ENCODE measurements at places on chromosomes 2 and 18. TPM values are rescaled to one million over a fixed set of nuclear protein-coding genes. Genes with fewer than 3 reads are reported as not detected.

Gene FOXD4L1
- 0.24 TPM for total RNA-seq

Gene GPR75
- total RNA-seq: 0.57 TPM

Gene UNC80
- total RNA-seq: 0.38 TPM

Gene TMEM163
- total RNA-seq: 5.0 TPM

Gene MC2R
- 0.05 TPM for total RNA-seq

Gene LINC00305
- 0.05 TPM for total RNA-seq

Gene RAB11FIP5
- 0.71 TPM for total RNA-seq

Gene ANKRD44
- total RNA-seq: 72.9 TPM

Gene RPL31
- 4,346 TPM for total RNA-seq

Gene RIT2
- not detected for total RNA-seq

Gene CTAGE1
- not detected for total RNA-seq

Gene HRH4
- total RNA-seq: 0.24 TPM

Gene TXNDC2
- total RNA-seq: not detected

Gene TMEM182
- total RNA-seq: 2.3 TPM

Gene SERPINB3
- 2.6 TPM for total RNA-seq

Gene SH3BP4
- total RNA-seq: 6.2 TPM

Gene EFEMP1
- total RNA-seq: 4.0 TPM

Gene COLEC11
- total RNA-seq: 5.2 TPM

Gene LCT
- total RNA-seq: 1.1 TPM

Gene CCL20
- total RNA-seq: 2.8 TPM

DNA sequence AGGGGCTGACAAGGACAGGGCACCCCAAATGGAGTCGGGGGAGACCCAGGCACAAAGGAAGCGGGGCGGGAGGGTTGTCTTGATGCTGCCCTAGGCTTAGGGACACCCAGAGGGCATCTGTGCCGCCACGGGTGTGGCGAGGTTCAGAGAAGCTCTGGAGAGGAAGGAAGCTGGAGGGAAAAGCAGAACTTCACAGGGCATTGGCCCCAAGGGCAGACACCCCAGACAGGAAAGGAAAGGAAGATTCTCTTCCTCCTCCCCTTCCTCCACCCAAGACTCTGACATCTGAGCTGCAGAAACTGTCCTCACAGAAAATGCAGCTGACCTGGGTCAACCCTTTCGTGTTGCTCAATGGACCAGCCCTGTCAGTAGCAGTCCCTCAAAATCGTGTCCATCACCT, 25.6 kb downstream of the DNMT3A start:
- no peak for DNase-seq

DNA sequence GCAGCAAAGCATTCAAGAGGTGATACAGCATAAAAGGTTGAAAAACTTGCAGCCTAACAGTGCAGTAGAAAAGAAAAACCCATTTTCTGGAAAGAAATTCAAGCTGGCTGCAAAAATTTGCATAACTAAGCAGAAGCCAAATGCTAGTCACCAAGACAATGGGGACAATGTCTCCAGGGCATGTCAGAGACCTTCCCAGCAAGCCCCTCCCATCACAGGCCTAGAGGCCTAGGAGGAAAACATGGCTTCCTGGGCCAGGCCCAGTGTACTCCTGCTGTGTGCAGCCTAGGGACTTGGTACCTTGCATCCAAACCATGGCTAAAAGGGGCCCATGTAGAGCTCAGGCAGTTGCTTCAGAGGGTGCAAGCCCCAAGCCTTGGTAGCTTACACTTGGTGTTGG, 405.1 kb upstream of the CYRIA start:
- no peak for DNase-seq

DNA sequence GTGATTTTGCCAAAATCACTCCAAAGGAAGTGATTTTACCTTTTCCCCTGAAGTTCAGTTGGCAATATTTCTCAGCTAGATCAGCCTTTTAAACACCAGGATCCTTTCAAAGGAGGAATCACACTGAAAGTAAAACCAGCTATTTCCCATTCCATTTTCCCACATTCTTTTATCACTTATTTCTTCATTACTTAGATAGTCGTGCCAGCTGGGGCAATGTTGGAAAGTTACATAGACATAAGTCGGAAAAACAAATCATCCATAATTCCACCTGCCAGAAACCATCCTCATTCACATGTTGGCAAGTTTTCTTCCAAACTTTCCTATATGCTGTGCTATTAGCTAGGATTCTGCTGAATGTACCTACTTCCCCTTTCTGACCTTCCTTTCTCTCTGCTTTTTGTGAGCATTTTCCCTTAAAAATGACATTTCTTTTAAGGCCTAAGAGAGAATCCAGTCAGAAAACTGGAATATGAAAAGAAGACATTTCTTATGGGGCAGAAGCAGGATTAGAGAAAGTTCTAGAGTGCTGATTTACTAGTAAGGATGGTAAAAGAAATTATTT, 170.0 kb upstream of the STK17B start:
- no peak for DNase-seq

DNA sequence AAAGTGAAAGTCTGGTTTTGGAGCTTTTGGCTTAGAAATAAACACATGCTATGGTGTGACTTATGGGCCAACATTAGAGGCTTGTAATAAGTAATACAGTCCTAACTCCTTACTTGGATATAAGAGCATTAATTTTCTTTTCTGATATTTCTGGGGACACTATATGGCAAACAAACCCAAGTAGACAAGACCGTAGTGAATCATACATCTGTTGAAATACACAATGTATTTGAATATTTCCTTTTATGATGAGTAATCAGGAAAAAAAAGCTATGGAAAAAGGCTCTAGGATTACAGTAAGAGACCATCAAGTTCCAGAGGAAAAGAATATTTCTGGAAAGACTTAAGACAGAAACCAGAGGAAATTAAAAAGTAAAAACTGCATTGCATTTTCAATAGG, 146.0 kb upstream of the CYP26B1 start:
- no peak for DNase-seq

DNA sequence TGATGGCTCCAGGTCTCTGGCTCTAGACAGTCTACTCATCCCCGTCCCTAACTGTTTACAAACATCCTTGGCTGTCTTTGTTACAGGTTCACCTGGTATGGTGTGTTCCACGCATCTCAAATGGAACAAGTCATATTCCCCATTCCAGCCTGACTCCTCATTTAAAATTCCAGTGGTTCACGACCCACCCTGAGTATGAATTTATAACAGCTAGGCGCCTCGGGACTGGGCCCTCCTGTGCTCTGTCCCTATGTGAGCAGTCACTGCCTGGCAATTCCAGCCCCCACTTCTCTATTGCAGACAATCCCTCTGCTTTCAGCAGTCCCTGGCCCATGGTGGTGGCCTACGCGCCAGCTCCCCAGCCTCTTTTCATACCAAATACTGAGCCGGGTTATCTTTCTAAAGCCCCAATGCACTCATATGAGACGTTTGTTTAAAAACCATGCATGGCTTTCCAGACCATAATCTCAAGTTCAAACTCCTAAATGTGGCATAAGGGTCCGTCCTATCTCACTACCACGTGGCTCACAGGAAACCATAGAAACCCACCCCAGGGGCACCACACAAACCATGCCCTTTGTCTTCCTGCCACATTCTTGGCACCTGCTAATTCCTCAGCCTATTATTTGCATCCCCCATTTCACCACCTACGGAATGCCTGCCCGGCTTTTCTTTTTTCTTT, 1.6 kb downstream of the SERPINB8 start:
- no peak for DNase-seq

GRCh38 chr2:105839793-105840192, 95.1 kb downstream of the NCK2 start:
- DNase-seq: no peak

- DNase-seq: no peak
Measured at GRCh38 chr2:217650229-217650628, 352.6 kb downstream of the TNS1 start.

DNA sequence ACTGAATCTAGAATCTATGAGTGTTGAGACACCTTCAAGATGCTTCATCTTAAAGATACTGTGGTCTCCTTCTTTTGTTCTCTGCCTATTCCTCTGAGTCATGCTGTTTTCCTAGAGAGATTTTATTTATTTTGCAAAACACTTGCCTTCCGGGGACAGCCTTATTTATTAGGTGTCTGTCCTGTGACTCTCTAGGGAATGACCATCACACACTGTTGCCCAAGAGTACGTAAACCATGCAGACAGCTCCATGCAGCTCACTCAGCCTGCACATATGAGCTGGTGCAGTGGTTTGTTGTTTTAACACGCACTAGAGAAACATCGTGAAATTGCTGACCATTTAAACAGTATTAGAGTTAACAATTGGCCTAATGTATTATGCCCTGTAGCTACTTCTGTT, 12.4 kb upstream of the ADCYAP1 start:
- no peak for DNase-seq

DNA sequence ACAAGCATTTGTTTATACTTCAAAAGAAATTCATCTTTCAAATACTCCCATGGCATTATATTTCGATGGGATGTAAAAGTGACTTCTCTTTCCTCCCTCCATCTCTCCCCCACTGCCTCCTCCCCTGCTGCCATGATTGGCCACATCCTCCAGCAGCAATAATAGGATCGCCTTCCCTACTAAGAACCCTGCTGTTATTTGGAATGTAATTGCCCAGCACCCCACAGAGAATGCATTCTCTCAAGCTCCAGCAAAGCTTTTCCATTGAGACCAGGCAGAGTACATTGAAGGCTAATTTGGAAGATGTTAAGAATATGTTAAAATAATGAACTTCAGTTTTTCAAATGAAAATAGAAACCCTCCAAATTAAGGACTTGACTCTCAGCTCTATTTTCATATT, 375.4 kb upstream of the ACVR2A start:
- no peak for DNase-seq

DNA sequence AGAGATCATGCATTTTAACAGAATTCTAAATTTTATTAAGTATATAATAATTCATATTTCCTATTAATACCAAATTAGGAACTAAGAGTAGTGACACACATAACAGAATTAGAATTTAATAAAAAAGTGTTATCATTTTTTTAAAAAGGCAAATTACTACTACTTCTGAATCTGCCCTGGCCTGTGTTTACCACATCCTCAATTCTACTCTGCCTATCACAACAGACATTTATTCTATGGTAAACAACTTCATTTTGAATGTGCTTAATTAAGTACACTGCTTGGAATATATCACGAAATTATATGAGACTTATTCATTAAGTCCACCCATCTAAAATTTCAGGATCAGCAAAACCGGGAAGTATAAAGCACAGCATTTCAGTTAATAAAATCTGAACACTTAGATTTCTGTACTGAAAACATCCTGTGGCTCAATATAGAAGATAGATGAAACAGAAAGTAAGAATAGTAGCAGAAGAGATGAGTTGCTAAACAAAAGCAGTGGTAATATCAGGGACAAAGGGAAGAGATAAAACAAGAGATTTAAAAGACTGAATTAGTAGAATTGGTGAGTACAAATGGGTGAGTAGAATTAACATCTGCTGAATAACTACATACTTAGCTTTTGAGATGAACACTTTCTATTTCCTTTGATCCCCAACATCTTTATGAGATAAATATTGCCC, 3.7 kb downstream of the SMC6 start:
- DNase-seq: no peak

DNA sequence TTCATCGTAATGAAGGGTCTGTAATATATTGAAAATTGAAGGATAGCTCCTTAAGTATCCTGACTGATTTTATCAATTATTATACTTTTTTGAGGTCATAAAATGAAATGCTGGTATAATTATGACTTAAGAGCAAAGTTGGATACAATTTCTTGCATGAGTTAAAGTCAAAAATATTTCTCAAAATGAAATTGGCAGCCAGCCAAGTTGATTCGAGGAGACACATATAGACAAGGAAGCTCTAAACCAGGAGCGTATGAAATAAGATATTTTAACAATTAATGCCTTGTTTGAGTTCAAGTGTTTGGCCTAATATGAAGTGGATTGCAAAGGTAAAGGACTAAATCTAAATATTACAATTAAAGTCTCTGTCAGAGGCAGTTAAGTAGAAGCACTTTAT, 260.4 kb upstream of the DSEL start:
- no peak for DNase-seq

DNA sequence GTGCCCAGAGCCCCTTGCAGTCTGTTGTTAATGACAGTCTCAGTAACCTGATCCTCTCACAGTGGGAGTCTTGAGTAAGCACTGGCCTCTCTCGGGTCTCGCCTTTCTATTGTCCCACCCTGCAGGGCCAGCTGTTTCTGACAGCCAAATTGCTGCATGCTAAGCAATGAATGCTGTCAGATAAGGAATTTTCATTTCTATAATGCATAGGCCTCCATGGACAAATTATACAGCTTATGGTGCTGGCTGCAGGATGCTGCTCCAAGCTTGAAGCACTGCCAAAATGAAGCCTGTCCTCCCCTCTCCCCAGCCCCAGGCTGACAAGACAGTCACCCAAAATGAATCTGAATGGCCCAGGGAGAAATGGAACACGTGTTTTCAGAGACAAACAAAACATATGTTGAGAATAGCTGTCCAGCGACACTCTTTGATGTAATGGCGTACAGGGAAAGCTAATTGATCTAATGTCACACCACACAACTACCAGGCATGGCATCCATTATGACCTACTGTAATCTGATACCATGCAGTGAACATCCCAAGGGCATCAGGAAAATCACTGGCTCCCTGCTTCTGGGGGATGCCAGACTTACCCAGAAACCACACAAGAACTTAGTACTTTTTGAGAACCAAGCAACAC, 36.8 kb downstream of the ACVR1 start:
- no peak for DNase-seq

- DNase-seq: no peak
Measured at GRCh38 chr18:617970-618504, 21.2 kb downstream of the CLUL1 start.

GRCh38 chr2:216498070-216498378, 620 bp upstream of the RPL37A start:
- DNase-seq: no peak

GRCh38 chr2:240918258-240919091, 12.3 kb downstream of the CROCC2 start:
- DNase-seq: no peak

DNA sequence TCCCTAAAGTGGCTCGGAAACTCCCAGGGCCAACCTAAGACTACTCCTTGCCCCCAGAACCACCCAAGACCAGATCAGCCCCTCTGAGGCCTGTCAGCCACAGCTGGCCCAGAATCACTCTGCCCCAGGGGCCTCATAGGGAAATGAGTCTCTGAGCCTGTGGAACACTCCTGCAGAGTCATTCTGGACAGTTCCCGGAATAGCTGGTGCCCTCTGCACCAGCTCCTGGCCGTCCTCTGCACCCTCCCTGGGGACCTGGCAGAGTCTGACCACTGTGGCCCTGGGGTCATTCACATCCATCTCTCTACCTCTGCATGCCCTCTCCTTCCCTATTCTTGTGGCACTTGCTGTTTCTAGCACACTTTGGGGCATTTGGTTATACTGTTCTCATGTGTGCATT, 14.6 kb upstream of the TMEM214 start:
- DNase-seq: no peak

DNA sequence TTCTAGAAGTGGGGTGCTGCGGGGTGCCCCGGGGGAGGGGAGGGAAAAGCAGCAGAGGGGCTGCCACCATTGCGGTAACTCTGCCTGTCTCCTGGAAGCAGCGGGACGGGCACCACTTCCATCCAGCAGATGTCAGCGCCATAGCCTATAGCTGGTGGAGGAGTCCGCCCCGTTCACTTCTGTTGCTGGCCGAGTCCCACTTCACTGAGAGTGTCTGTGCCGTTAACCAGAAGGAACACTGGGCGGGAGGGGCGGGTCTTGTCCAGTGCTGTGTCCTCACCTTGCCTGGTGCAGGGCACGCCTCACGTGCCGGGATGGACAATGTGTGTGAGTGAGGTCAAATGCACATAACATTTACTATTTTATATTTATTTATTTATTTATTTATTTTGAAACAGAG, 19.3 kb upstream of the ODC1 start:
- DNase-seq: no peak

Data from thymus (tissue), 14 donors.